ENCODE measurements at places on chromosomes 2 and 18. TPM values are rescaled to one million over a fixed set of nuclear protein-coding genes. Genes with fewer than 3 reads are reported as not detected.

DNA sequence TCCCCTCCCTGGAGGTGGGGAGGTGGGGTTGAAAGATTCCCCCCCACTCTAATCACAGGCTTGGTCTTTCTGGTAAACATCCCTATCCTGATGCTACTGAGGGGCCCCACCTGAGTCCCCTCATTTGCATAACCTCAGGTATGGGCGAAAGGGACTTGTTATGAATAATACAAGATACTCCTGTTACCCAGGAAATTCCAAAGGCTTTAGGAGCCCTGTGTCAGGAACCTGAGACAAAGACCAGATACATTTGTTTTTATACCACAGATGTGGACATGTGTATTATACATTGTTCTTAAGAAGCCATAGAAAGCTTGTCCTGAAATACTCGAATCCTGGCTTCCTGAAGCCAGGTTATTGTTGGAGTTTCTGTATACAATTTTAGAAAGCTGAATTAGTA, 62.8 kb downstream of the MYO1B start:
- DNase-seq, result no peak
- no peaks in the 10 kb centered on the region for H3K36me3 ChIP-seq
- H3K4me1 ChIP-seq, result peaks cover 10% of the 10 kb centered on the region
- no peak overlapping the region for H3K4me3 ChIP-seq

GRCh38 chr2:96091711-96092572, 24.4 kb downstream of the ADRA2B start:
- no peak overlapping the region for H3K4me3 ChIP-seq
- no peaks in the 10 kb centered on the region for H3K27me3 ChIP-seq
- no peaks in the 10 kb centered on the region for H3K36me3 ChIP-seq
- no peak for DNase-seq
- no peak overlapping the region for H3K27ac ChIP-seq
- H3K4me1 ChIP-seq, result peaks cover 34% of the 10 kb centered on the region

DNA sequence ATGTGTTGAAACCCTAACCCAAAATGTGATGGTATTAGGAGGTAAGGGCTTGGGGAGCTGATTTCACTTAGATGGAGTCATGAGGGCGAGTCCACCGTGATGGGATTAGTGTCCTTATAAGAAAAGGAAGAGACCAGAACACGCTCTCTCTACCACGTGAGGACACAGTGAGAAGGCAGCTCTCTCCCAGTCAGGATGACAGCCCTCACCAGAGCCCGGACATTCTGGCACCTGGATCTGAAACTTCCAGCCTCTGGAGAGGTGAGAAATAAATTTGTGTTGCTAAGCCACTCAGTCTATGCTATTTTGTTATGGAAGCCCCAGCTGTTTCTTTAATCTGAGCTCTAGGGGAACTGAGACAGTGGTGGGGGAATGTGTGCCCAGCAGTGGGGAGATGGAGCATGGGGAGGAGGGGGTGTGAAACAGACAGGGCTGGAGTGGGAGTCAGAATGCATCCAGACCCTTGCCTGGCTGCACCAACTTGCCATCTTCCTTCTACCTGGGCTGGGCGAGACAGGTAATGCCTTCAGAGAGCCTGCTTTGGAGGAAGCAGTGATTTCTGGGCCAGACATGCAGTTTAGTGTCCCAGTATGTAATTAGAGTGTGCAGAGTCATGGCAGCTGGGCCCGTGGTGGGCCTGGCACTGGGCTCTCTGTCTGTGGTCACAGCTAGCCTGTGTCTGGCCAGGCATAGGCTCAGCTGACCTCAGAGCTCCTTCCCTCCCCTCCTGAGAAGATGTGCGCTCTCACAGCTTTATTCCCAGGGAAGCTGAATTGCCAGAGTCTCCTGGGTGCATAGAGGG, 38.1 kb downstream of the RHOB start:
- no peaks in the 10 kb centered on the region for H3K36me3 ChIP-seq
- H3K27ac ChIP-seq, result no peak overlapping the region
- H3K27me3 ChIP-seq, result no peaks in the 10 kb centered on the region
- peaks cover 30% of the 10 kb centered on the region for H3K4me1 ChIP-seq
- DNase-seq, result no peak

Gene AQP12B
- polyA plus RNA-seq, result not detected

GRCh38 chr2:110645616-110646015, 32.2 kb downstream of the BUB1 start:
- H3K27ac ChIP-seq, result no peak overlapping the region
- H3K27me3 ChIP-seq, result no peaks in the 10 kb centered on the region
- no peak for DNase-seq
- no peak overlapping the region for H3K4me3 ChIP-seq
- peaks cover 23% of the 10 kb centered on the region for H3K36me3 ChIP-seq

Gene MC5R
- polyA plus RNA-seq, result not detected

DNA sequence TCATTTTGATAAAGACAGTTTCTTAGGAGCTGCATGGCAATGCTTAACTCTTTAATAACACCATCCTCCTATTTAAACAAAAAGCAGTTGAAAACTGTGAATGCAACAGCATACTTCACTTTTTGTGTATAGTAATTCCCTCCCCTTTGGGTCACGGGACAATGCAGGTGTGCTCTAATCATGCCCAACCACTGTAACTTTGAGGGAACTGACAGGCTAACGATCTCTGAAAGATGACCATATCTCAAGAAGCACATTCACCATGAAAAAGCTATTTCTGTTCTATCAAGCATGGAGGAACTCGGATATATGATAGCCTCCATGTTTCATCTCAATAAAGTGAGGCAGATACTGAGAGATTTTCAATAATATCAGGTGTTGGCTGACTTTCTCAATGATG, 81.1 kb upstream of the CD226 start:
- H3K36me3 ChIP-seq, result peaks cover 6% of the 10 kb centered on the region
- no peak overlapping the region for H3K4me3 ChIP-seq
- DNase-seq, result no peak
- H3K4me1 ChIP-seq, result no peaks in the 10 kb centered on the region

DNA sequence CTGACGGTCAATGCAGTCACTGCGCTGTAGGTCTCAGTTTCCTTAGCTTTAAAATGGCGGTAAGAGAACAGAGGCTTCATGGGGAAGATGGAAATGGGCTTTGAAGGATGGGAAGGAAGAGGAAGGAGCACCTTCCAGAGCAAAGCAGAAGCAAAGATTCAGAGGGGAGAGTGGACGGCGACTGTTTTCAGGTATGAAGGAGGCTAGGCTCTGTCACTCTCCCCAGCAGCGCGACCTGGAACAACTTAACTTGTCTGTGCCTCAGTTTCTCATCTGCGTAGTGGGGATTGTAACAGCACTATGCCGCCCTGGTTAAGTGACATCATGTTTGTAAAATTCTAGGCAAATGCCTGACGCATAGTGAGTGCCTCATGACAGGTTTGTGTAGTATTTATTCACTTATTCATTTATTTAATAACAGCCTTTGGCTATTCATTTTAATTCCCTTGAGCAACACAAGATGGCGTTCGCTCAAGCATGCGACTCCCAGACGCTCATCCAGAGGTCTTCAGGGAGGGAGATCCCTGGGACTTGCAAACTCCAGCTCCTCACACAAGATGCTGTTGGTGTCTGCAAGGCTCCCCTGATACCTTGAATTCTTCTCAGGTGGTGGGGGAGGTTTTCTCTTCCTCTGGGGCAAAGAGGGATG, 336.3 kb downstream of the DYSF start:
- H3K36me3 ChIP-seq, result no peaks in the 10 kb centered on the region
- no peak for DNase-seq
- no peak overlapping the region for H3K27ac ChIP-seq
- no peaks in the 10 kb centered on the region for H3K27me3 ChIP-seq
- H3K4me3 ChIP-seq, result no peak overlapping the region

- no peak for DNase-seq
- no peak overlapping the region for H3K27ac ChIP-seq
- H3K27me3 ChIP-seq, result no peaks in the 10 kb centered on the region
These were observed 188.0 kb upstream of the PKDCC start for GRCh38 chr2:41859615-41860514.

Gene ATF2
- polyA plus RNA-seq, result 19.0 TPM

Gene MYO5B
- 1.3 TPM for polyA plus RNA-seq

- no peak overlapping the region for H3K4me3 ChIP-seq
- H3K27ac ChIP-seq, result no peak overlapping the region
- H3K36me3 ChIP-seq, result no peaks in the 10 kb centered on the region
- H3K4me1 ChIP-seq, result no peaks in the 10 kb centered on the region
- DNase-seq, result no peak
These were observed 33.8 kb downstream of the RTP5 start for GRCh38 chr2:241903121-241904010.

Gene OTOF
- not detected for polyA plus RNA-seq

DNA sequence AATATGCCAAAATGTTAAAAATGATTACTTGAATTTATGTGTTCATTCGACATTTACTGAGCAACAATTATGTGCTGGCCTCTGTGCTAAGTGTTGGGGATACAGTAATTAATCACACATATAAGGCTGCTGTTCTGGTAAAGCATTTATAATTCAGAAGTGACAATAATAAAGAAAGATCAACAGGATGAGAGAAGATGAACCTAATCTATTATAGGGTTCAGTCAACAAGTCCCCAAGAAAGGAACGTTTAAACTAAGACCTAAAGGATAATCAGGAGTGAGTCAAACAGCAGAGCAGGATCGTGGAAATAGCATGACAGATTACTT, 60.1 kb upstream of the COX7A2L start:
- peak overlapping the region; percentile 90 for H3K27ac ChIP-seq
- no peaks in the 10 kb centered on the region for H3K27me3 ChIP-seq
- no peak for DNase-seq
- peaks cover 8% of the 10 kb centered on the region for H3K4me1 ChIP-seq

DNA sequence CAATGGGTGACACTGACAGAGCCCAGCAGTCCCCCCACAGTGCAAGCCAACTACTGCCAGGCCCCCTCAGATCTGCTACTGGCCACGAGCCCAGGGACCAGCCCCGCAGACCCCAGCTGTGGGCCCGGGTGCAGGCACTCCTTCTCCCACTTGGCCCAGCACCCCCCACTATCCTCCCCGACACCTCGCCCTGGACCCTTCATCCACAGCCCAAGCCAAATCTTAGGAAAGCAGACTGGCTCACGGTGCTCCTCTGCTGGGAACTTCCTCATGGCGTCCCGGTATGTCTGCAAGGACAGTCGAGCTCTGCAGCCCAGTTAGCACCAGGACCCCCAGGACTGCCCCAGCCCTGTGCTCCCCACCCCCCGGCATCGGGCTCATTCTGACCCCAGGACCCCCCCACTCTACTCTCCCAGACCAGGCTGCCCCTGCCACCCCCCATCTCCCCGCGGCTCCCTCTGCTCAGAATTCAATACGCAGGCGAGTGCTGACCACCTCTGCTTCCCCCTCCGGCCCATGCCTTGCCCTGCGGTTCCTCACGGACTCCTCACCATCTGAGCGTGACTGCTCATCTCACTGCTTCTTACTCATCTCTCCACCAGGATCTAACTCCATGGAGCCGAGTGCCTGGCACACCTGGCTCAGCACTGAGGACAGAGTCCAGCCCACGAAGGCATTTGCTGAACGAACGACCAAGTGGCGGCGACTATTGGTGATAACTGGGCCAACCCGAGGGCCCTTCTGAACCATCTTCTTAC, 85.7 kb downstream of the PXDN start:
- H3K27ac ChIP-seq, result no peak overlapping the region
- H3K4me3 ChIP-seq, result no peak overlapping the region
- H3K4me1 ChIP-seq, result peaks cover 16% of the 10 kb centered on the region
- H3K27me3 ChIP-seq, result no peaks in the 10 kb centered on the region
- H3K36me3 ChIP-seq, result peaks cover 42% of the 10 kb centered on the region

- H3K4me3 ChIP-seq, result no peak overlapping the region
- H3K4me1 ChIP-seq, result peaks cover 9% of the 10 kb centered on the region
- DNase-seq, result no peak
- no peaks in the 10 kb centered on the region for H3K36me3 ChIP-seq
- H3K27me3 ChIP-seq, result no peaks in the 10 kb centered on the region
These were observed 121.3 kb upstream of the BOD1L2 start for GRCh38 chr18:57025540-57025939.

Gene CAPN13
- not detected for polyA plus RNA-seq

DNA sequence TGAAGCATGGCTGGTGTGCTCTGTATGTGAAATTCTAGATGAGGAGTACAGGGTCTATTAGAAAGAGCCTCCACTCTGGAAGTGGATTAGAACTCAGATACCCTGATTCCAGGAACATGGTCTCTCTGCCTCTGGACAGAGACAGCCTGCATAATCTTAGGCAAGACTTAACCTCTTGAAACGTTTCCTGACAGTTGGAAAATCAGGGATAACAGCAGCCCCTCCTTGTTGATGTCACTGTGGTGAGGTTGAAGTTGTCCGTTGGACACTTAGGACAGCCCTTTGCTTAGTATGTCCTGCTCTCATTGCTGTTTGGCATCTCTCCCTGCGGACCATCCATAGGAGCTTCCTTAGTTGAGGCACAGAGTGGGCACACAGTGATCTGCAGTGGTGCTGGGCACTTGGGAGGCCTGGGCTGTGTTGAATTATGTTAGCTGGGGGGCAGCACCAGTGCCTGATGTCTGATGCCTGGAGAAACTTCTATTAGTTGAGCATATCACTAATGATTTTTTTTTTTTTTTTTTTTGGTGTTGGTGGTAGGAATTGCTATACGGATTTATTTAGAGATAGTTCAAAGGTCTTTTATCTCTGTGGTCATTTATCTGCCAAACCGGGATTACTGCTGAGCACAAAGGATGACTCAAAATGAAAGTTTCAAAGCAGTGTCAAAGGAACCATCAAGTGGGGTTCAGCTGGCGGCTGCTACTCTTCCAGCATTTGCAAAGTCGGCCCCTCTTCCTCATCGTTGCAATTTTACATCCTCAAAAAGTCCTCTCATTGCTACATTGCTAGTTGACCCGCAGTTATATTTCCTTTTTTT, 28.8 kb downstream of the SETBP1 start:
- H3K27ac ChIP-seq, result no peak overlapping the region
- no peak overlapping the region for H3K4me3 ChIP-seq
- H3K36me3 ChIP-seq, result no peaks in the 10 kb centered on the region
- no peaks in the 10 kb centered on the region for H3K4me1 ChIP-seq
- H3K27me3 ChIP-seq, result no peaks in the 10 kb centered on the region

Gene UGT1A10
- polyA plus RNA-seq, result not detected

Gene POTEI
- polyA plus RNA-seq, result not detected

Gene CPO
- polyA plus RNA-seq, result not detected

DNA sequence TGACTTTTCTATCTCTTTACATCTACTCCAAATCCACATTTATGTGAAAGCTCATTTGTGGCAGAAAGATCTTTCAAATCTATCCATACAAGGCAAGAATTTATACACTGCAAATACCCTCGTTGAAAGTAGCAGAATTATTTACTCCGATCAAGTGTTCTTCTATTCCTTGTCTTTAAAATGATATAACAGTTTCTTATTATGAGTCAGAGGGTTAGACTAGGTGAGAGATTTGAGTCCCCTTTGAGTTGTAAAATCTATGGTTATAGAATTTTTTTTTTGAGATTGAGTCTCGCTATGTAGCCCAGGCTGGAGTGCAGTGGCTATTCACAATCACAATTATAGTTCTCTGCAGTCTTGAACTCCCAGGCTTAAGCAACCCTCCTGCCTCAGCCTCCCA, 5.6 kb upstream of the GREB1 start:
- H3K4me1 ChIP-seq, result no peaks in the 10 kb centered on the region
- H3K36me3 ChIP-seq, result no peaks in the 10 kb centered on the region
- no peak overlapping the region for H3K27ac ChIP-seq
- DNase-seq, result no peak
- no peaks in the 10 kb centered on the region for H3K27me3 ChIP-seq
